AG09319 (cell line): ENCODE measurements at places on chromosomes 7 and 10.

- DNase-seq: no peak
Measured at GRCh38 chr7:118404211-118404610, 179.7 kb downstream of the ANKRD7 start.

- DNase-seq: no peak
Measured at GRCh38 chr7:151218170-151218569, 7.9 kb upstream of the H2BK1 start.

GRCh38 chr10:10418387-10418786 lies 599.3 kb upstream of the CELF2 start:
- no peak for DNase-seq

DNA sequence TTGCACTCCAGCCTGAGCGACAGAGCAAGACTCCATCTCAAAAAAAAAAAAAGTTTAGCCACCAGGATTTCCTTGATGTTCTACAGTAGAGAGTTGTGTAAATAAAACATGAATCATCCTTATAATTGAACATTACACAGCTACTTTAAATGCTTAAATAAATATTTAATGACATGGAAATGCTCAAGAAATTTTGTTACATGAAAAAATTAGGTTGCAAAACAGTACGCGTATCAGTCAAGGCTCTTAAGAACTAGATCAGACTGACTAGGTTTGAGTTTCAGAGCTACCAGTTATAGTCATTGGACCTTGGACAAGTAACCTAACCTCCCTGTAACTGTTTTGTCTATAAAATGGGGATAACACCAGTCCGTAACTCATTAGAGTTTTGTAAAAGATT lies 38.7 kb upstream of the GSAP start:
- no peak for DNase-seq

DNA sequence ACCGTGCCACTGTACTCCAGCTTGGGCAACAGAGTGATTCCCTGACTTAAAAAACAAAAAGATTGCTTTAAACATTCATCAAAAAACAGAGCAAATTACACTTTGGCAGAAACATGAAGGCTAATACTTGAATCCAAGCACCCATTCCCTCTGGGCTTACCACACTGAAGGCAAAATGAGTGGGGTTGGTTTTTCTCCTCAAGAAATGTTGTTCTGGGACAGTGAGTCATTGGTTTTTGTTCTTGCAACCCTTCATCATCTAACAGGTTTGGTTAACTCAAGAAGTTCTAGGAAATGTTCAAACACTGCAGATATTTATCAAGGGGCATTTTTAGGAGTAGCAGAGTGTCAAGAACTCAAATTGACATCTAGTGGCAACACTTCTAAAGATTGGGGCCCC lies 60.5 kb downstream of the KIAA1217 start:
- no peak for DNase-seq

GRCh38 chr7:158789842-158790241 lies 39.5 kb downstream of the ESYT2 start:
- DNase-seq: no peak

- no peak for DNase-seq
Measured at GRCh38 chr7:151851145-151851751, 25.7 kb downstream of the PRKAG2 start.

- DNase-seq: no peak
Measured at GRCh38 chr7:45594745-45595535, 20.8 kb downstream of the ADCY1 start.

- DNase-seq: no peak
Measured at GRCh38 chr10:14665304-14665703, 109.4 kb downstream of the FAM107B start.
